ENCODE measurements at places on chromosomes 3 and 15.

- no peak for DNase-seq
Observed at GRCh38 chr3:2099779-2100191, 1.1 kb downstream of the CNTN4 start.

GRCh38 chr3:4828279-4829030, 150.8 kb upstream of the BHLHE40 start:
- no peak for DNase-seq

DNA sequence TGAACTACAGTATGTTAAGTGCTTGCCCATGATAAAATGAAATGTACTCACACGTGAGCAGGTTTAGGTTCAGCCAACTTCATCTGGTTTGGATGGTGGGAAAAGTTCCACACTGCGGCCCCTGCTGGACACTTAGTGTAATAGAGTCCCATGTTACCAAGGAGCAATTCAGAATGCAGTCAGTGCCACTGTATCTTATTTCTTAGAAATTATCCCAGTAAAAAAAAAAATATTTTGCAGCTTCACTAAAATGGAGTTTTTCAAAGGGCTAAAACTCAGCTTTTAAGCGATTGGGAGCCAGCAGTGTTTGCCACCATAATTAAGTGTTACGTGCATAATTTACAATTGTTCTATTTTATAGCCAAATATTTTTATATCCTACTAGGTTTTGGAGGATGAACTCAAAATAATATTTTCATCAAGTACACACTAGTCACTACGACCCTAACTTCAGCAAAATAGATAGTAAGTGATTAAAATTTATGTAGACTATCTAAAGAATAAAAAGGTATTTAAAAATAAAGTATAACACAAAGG, 371.7 kb upstream of the GBE1 start:
- peak; percentile 4 for DNase-seq

GRCh38 chr3:70072754-70073153, 73.2 kb downstream of the SAMMSON start:
- DNase-seq, result no peak

DNA sequence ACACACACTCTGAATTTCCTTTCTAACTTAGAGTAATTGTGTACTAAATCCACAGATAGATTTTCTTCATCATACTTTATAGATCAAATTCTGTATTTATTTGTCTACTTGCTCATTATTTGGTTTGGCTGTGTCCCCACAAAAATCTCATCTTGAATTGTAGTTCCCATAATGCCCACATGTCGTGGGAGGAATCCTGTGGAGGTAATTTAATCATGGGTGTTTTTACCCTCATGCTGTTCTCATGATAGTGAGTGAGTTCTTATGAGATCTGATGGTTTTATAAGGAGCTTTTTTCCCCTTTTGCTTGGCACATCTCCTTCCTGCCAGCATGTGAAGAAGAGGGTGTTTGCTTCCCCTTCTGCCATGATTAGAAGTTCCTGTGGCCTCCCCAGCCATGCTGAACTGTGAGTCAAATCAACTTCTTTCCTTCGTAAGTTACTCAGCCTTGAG, 198.3 kb upstream of the TGFBR2 start:
- DNase-seq, result peak; percentile 6

DNA sequence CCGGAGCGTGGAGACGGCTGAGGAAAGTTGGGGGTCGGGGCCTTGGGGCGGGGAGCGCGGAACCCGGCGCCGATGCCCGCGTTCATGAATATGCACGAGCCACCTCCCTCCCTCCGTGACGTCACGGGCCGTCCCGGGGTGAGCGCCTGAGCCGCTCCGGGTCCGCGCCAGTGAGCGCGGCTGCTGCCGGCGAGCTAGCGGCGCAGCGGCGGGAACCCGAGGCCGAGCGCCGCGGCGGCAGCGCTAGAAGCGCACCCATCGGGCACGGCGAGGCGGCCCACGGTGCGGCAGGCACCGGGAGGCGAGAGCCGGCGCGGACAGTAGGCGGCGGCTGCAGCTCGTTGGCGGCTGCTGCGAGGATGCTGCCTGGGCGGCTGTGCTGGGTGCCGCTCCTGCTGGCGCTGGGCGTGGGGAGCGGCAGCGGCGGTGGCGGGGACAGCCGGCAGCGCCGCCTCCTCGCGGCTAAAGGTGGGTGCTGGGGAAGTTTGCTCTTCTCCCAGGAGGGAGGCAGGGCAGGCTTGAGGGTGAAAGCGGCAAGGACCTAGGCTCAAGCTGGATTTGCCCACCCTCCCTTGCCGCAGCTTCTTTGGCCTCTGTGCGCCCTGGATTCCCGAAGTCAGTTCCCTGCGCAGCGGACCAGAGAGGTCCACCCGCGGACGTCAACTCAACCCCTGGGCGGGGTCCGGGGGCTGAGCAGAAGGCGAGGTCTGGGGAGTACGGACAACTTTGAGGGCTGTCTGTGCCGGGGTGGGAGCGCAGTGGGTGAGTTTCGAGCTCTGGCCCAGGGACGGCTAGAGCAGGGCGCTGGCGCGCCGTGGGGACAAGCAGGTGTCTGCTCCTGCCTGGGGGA, at the start of gene CLSTN2:
TSS of gene CLSTN2 (plus strand) at position 170 of the 850 bp plus-strand sequence.
- DNase-seq, result peak; percentile 86

DNA sequence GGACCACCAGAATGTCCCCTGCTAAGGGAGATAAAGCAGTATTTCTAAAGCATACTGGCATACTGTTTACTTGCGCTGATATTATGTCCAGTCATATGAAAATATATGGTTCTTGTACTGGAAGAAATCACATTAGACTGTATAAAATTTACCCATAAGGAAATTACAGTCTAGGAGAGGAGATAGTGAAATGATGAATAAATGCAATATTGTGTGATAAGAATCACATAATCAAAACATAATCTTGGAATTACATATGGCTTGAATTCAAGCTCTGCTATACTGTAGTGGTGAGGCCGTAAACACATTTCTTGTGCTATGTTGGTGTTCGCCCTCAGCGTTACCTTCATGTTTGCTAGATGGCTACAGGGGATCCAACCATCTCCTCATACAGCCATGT, 20.7 kb upstream of the TGFBR2 start:
- no peak for DNase-seq

DNA sequence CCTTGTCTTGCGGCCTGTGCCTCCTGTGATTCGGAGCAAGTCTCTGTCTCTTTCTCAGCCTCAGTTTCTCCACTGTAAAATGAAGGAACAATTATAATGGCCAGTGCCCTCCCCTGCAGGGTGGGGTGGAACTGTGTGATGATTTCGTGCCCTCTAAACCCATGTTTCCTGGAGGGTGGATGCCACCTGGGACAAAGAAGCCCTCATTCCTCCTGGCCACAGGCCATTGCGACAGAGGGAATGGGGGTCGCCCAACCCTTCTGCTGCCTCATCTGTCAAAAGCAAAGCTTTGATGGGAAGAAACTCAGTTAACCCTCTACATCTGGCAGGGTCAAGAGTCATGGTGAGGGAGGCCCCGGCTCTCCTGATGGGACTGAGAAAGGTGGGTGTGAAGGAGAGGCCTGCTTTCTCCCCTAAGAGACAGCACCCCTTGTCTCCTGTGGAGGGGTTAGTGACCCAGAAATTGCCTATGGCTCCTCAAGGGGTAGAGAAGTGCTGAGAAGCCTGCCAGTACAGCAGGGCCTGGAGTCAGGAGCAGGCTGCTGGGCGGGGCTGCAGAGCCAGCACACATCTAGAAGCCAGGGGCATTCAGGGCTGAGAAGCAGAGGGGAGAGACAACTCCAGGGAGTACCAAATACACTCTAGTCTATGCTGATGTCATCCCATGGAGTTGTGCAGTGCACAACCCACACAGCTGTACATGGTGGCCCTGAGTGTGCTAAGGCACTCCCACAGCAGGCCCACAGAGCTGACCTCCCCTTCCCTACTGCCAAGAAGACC, 61.0 kb downstream of the PLXNA1 start:
- no peak for DNase-seq

GRCh38 chr3:182240474-182240873, 528.7 kb downstream of the SOX2 start:
- no peak for DNase-seq

- peak; percentile 21 for DNase-seq
Observed at GRCh38 chr3:133887074-133887802, 8.4 kb downstream of the RAB6B start.

GRCh38 chr15:98657721-98658120, 9.4 kb downstream of the IGF1R start:
- no peak for DNase-seq

- DNase-seq, result no peak
Observed at GRCh38 chr3:127964816-127965215, 49.8 kb downstream of the KBTBD12 start.

GRCh38 chr15:62209322-62209721, 44.2 kb upstream of the C2CD4B start:
- DNase-seq, result no peak

DNA sequence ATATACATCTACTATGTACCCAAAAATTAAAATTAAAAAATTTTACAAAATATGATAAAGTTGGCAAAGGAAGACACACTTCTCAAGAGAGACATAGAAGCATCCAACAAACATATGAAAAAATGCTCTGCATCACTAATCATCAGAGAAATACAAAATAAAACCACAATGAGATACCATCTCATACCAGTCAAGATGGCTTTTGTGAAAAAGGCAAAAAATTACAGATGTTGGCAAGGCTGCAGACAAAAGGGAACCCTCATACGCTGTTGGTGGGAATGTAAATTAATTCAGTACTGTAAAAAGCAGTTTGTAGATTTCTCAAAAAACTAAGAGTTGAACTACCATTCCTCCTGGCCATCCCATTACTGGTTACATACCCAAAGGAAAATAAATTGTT, 581.7 kb upstream of the CCDC54 start:
- no peak for DNase-seq

DNA sequence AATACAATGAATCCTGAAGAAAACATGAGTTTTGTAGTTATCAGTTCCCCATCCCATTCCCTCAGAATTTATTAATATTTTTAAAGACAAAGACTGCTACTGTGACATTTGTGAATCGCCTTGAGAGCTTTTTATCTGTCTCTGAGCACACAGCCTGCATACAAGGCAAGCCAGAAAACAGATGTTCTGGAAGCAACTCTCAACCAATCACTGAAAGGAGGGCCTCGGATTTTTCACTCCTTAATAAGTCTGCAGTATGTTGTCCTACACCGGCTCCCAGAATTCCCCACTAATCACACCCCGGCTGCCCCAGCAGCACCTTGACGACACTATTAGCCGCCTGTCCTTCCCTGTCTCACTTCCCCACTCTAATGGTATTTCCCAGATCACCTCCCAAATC, 138.5 kb downstream of the ZNF621 start:
- no peak for DNase-seq

Data from NCI-H1105 treated with DMSO at 0.1 percent for 48 hours (cell line).